ENCODE measurements at places on chromosomes 12 and 14.

GRCh38 chr12:90166671-90167070, 458.0 kb upstream of the ATP2B1 start:
- no peak for DNase-seq

- no peak for DNase-seq
These were observed 954.9 kb downstream of the DIO2 start for GRCh38 chr14:79256380-79256779.

DNA sequence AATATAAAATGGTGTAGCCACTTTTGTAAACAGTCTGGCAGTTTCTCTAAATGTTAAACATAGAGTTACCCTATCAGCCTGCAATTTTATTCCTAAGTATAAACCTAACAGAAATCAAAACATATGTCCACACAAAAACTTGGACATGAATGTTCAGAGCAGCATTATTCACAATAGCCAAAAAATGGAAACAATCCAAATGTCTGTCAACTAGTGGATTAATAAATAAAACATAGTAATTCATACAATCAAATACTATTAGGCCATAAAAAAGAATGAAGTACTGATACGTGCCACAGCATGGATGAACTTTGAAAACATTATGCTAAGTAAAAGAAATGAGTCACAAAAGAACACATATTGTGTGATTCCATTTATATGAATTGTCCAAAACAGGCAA, 196.5 kb downstream of the NUAK1 start:
- no peak for DNase-seq

- no peak for DNase-seq
These were observed 20.0 kb upstream of the BBS10 start for GRCh38 chr12:76368230-76368629.

DNA sequence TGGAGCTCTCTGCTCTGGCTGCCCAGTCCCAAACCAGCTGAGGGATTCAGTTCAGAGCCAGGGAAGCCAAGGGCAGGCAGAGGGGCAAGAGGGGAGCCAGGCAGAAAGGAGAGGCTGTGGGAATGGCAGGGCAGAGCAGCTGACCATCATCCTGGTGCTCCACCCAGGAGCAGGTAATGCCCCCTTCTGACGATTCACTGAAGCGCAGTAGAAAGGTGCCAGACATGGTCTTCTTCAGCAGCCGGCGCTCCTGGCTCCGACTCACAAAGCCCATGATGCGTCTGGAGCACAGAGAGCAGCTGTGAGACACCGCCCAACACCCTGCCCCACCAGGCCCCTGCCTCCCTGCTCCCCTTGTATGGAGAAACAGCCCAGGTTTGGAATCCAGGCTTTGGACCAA, 8.0 kb downstream of the IL23A start:
- no peak for DNase-seq

DNA sequence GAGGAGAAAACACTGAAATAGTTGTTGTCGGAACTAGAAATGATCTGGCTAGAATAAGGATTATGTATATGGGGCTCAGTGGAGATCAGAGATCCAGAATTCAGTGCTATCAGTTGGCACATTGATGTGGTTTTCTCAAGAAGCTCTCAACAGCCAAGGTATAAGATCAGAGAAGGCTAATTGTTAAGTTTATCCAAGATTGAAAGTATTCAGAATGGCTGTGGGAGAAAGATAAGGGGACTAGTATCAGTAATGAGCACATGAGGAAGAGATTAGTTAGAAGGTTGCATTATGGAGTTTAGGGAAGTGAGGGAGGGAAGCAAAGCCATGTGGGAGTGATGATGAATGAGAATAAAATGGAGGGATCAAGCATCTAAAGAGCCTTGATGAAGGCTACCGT, 128.1 kb upstream of the MIS18BP1 start:
- no peak for DNase-seq

GRCh38 chr12:10717410-10717809, 5.7 kb downstream of the YBX3 start:
- DNase-seq, result no peak

GRCh38 chr14:102696856-102697495, 80.3 kb upstream of the TRAF3 start:
- DNase-seq, result no peak

- no peak for DNase-seq
These were observed 88.8 kb downstream of the KCNH5 start for GRCh38 chr14:62956413-62956812.

- no peak for DNase-seq
These were observed 17.2 kb downstream of the ADGRD1 start for GRCh38 chr12:130970908-130971233.

DNA sequence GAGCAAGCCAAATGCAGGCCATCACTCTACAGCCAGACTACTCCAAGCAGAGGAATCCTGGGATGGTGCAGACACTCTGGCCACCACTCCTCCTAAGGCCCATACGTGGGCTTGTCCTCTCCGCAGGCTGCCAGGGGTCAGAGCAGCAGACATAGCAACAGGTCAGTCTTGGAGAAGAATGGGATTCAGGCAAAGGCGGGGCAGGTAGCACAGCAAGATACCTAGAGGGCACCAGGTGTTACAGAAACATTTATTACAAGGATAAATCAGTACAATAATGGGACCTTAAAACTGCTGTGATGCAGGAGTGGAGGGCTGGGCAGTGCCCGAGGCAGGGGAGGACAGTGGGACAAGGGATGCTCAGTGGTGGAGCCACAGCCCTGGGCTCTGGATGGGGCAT, 20.3 kb downstream of the SYNDIG1L start:
- DNase-seq, result no peak

DNA sequence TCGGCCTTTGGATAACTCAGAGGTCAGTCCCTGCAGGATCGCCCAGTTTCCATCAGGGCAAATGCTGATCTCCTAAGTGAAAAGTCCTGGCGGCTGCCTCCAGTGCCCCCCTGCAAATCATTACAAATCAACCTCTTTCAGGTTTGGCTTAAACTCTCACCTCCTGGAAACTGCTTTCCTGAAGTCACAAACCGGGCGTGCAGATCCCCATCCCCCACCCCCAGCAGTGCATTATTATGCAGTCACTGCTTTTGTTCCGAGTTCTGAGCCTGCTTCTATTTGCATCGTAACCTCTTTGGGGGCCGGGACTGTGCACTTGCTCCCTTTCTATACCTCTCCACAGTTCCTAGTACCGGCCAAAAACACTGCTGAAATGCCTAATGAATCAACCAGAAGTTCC, at the start of gene USP44:
TSS of gene USP44 (minus strand) at position 172 of the 400 bp plus-strand sequence. CDS start 17,220 bp downstream, outside the sequence.
- no peak for DNase-seq

GRCh38 chr12:53225635-53226424, 6.2 kb downstream of the RARG start:
- DNase-seq, result no peak

DNA sequence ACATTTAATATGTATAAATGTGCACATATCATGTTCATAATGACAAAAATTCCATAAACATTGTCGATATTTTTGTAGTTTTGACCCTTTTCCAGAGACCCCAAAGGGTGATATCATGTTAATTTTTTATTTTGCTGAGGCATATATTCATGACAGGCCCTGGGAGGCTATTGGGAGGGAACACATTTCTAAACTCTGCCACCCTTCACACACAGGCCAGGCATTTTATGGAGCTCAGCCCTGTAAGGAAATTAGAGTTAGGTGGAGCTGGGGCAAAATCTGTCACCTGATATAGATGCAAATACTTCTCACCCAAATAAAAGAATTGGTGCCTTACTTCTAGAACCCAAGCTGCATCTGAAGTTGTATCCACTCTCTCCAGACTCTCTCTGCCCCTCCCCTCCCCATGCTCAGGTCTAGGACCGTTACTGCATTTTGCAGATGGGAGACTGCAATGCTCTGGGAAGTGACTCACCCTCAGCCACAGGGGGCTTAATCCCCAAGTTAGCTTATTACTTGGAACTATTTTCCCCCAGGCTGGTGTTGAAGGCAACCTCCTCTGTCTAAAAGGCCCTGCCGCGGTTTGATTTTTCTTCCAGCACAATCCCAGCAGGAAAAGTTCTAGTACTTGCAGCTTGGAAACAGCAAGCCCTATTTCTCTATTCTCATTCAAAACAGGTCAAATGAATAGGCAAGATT, 238.9 kb downstream of the EMP1 start:
- no peak for DNase-seq

DNA sequence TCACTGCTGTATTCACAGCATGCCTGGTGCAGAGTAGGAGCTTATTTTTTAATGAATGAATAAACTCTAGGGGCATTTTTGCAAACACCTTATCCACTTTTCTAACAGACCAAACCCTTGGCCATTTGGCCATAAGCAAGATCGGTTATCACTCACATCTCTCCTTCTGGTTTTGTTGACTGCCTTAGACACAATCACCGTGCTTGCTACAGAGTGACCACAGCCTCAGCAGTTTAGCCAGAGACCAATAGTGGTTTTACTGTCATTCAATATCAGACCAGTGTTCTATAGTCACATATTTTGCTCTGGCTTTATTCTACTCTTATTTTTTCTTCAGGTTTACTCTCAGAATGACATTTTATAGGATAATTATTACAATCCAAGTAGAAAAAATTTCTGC, 2.2 kb downstream of the KLRB1 start:
- no peak for DNase-seq

- no peak for DNase-seq
These were observed 147.9 kb upstream of the STXBP6 start for GRCh38 chr14:25197885-25198284.

DNA sequence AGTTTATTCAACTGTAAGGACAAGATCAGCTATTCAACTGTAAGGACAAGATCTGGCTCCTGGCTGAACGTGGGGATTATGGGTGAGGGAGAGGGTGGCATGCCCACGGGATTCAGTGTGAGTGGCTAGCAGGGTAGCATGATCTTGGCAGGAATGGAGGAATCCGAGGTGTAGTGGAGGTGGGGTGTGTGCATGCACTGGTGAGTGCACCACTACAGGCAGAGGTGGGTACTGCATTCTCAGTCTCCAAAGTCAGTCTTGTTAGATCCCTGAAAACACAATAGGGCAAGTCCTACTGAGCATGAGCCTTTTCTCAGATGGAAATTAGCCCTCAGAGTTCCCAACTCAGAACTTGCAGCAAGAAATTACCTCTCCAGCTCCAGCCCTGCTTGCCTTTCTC, 32.2 kb upstream of the DCD start:
- DNase-seq, result peak; percentile 26

DNA sequence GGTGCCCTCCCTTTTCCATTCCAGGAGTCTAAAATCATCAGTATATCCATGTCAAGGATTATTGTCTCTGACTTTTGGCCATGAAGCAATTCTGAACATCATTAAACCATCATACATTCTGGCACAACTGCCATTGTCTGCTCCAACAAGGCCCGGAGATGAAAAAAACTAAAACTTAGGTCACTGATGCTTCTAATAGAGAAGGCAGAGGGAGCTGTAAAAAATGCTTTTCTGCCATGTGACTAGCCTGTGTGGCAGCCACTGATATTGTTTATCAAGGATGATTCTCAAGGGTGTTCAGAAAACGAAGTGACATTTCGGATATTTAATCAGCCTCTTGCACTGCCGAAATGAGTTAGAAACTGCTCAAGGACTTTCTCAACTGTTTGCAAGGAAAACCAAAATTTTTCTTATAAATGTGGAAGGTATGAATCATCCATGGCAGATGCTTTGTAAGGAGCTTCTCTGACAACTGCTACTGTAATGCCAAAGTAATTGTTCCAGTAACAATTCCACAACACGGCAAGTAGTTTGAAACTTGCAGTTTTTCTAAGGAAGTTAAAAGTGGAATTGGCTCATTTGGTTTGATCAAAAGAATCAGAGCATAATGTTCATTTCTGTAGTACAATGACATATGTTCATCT, 1076.5 kb upstream of the FLRT2 start:
- peak; percentile 19 for DNase-seq

- no peak for DNase-seq
These were observed 5.7 kb upstream of the ZNF385A start for GRCh38 chr12:54390176-54390667.

DNA sequence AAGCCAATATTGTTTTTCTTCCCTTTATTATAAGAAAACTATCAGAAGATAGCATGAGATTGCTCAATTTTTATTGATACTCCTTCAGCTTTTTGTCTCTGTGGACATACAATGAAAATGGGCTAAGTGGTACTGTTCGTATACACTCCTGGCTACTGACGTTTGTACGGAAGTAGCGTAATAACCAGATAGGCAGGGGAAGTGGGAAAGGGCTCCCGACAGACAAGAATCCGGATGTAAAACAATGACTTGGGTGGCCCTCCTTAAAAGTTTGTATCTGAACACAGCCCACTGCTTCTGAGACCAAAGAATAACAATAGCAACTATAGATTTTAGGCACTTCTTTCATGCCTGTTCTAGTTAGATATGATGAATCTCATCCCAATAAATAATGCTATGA, 99.6 kb downstream of the RPS6KA5 start:
- DNase-seq, result no peak

DNA sequence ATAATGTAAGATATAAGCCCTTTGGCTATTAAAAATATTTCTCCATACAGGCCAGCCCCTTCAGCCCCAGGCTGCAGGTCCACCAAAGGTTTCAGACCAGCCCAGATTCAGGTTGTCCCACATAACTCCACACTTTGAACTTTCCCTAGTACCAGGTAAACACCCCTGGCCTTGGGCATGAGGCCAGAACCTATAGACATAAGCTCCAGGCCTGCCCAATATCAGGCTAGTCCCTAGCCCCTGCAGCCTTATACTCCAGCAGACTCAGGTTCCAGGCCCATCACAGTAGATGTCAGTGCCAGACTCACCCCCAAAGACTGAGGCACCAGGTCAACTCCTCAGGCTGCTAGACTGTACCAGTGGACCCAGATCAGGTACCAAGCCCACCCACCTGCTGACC, 178.5 kb upstream of the DAAM1 start:
- DNase-seq, result no peak

GRCh38 chr12:62631471-62632410, 165.1 kb downstream of the MON2 start:
- DNase-seq, result peak; percentile 92

- DNase-seq, result no peak
These were observed 18.0 kb upstream of the NUDT14 start for GRCh38 chr14:105199093-105199492.

Data from GM03348 (cell line).